ENCODE measurements at places on chromosomes 5 and 9. TPM values are rescaled to one million over a fixed set of nuclear protein-coding genes. Genes with fewer than 3 reads are reported as not detected.

The FSTL4 gene
- 0.12 TPM for total RNA-seq

The SLC6A19 gene
- not detected for total RNA-seq

GRCh38 chr9:38120961-38121360 lies 51.9 kb upstream of the SHB start:
- H3K4me1 ChIP-seq: peaks cover 18% of the 10 kb centered on the region
- H3K4me3 ChIP-seq: no peak overlapping the region
- no peak overlapping the region for H3K27ac ChIP-seq
- H3K27me3 ChIP-seq: peaks cover under 1% of the 10 kb centered on the region
- H3K36me3 ChIP-seq: no peaks in the 10 kb centered on the region
- no peak for DNase-seq

DNA sequence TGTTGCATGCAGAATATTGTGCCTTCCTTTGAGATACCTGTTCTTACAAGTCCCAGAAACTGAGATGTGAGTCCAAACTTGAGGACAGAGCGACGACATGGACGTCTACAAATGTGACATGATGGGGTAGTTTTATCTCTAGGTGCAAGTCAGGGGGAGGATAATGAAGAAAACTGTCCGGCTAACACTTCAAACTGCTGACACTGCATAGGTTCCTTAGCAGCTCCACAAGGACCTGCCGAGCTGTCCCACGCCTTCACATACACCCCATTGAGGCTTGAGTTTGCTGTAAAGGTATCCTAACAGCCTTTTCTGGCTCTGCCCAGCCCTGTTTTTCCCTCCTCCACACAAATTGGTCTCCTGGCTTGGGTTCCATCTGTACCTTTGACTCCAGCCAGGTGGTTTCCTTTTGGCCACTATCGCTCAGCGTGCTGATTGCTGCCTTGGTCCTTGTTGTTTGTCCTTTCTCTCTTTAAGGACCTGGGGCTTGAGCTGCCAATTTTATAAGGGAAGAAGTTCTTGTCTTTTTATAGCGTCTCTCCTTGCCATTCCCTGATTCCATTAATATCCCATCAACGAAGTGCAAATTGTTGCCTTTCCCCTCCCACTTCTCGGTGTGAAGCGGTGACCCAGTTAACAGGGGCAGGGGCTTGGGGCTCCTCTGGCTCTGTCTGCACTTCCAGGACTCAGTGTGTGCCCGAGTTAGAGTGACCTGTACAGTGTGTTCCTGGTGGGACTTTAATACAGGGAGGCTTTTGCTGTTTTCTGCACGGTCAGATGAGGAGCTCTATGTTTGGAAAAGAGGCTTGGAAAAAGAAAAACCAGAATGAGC lies 100.3 kb downstream of the PCSK1 start:
- DNase-seq: no peak
- no peaks in the 10 kb centered on the region for H3K36me3 ChIP-seq
- peaks cover 19% of the 10 kb centered on the region for H3K4me1 ChIP-seq
- H3K27ac ChIP-seq: no peak overlapping the region
- H3K4me3 ChIP-seq: no peak overlapping the region
